ENCODE measurements at places on chromosomes 13 and 19.

GRCh38 chr13:107370015-107370785, 802.3 kb upstream of the ARGLU1 start:
- peak; percentile 15 for DNase-seq

DNA sequence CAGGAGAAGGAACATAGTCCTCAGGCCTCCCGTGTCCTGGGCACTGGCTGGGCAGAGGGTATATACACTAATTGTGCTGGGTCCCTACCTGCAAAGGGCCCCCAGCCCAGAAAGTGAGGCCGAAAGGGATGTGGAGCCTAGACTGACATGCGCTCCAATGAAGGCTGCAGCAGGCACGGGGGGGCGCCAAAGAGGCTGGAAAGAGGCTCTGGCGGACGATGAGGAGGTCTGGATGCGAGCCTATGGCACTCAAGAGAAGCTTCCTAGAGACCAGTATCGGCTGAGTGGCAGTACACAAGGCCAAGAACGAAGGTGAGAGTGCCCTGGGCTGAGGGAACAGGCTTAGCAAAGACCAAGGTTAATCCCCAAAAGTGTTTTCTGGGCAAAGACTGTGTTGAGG, 16.6 kb downstream of the VRK3 start:
- no peak for DNase-seq

DNA sequence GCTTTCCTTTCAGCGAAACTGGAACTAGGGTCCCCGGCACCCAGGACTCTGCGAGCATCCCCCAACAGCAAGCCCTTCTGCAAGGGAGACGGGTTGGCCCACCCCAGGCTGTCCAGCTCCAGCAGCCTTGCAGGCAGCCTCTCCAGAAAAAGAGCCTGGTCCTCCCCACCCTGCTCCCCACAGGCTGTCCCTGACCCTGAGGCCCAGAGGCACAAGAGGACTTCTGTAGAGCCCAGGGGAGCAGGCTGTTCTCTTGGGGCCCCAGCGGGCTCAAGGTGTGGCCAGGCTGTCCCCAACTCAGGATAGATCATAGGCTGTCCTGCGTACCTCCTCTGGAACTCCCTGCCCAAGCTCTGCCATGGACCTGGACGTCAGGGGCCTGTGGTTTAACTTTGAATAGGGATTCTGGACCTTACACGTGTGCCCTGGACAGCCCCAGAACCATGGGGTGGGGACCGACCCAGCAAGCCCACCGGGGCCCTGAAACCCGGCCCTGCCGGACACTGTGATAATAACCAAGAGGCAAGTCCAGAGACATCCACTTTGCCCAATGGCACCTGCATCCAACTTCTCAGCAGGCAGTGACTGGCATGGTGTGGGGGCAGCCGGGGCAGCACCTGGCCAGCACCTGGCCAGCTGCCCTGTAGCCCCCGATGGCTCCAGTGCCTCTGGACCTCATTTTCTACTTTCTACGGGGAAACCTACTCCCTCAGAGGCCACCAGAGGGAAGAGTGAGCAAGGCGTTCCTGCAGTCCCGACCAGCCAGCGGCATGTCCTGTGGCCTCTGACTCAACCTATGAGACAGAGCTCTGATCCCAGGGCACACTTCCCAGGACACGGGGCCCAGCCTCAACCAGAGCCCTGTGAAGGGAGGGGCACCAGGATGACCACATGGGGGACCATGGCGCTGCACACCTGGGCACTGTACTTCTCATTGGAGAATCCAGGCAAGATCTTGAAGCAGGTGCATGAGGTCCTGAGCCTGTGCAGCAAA, 50.9 kb upstream of the TPM4 start:
- peak; percentile 32 for DNase-seq

- DNase-seq, result no peak
These were observed 165.2 kb downstream of the SHISA2 start for GRCh38 chr13:25886438-25887214.

- no peak for DNase-seq
These were observed 210.9 kb downstream of the GPC5 start for GRCh38 chr13:91609353-91609752.

DNA sequence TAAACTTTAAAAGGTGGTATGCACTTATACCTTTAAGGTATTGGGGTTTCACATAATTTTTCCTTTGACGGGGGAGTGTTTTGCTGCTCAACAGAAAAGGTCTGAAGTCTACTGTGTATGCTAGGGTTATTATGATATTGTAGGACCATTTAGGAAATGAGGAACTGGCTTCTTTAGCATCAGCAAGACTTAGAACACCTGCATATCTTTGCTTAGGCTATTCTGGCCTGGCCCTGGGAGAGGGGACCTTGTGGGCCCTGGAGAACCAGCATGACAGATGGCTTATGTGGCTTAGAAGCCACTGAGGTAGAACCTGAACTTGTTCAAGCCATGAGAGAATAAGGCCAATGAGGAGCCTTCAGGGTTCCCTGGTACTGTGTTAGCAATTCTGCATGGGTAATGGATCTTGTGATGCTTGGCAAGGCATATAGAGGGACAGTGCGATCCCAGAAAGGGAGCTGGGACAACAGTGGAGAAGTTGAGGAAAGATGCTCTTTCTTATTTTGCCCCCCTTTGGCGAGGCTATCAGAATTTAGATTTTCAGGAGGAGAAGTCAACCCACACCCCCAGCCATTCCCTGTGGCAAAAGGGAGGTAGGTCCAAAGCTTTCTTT, 4.3 kb downstream of the RGCC start:
- DNase-seq, result no peak

GRCh38 chr13:24618011-24618955, 61.9 kb upstream of the ATP12A start:
- no peak for DNase-seq

- DNase-seq, result no peak
These were observed 44.8 kb upstream of the SERTM1 start for GRCh38 chr13:36629057-36629385.

GRCh38 chr13:44111701-44112100, 232.0 kb downstream of the LACC1 start:
- DNase-seq, result no peak

DNA sequence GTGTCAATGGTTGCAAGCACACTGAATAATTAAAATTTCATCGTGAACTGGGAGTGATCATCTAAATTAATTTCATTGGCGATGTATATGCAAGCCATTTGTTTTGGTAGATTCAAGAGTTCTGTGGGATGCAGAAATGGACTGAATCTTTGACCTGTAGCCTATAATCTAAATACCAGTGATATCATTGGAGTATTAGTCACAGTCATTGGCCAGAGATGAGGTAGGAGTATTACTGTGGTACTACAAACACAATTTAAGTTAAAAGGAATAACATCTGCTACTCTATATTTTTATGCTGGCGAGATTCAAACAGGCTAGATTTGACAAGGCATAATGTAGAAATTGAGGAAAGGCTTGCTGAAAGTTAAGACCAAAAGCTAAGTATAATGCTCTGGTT, 14.0 kb downstream of the FRY start:
- no peak for DNase-seq

DNA sequence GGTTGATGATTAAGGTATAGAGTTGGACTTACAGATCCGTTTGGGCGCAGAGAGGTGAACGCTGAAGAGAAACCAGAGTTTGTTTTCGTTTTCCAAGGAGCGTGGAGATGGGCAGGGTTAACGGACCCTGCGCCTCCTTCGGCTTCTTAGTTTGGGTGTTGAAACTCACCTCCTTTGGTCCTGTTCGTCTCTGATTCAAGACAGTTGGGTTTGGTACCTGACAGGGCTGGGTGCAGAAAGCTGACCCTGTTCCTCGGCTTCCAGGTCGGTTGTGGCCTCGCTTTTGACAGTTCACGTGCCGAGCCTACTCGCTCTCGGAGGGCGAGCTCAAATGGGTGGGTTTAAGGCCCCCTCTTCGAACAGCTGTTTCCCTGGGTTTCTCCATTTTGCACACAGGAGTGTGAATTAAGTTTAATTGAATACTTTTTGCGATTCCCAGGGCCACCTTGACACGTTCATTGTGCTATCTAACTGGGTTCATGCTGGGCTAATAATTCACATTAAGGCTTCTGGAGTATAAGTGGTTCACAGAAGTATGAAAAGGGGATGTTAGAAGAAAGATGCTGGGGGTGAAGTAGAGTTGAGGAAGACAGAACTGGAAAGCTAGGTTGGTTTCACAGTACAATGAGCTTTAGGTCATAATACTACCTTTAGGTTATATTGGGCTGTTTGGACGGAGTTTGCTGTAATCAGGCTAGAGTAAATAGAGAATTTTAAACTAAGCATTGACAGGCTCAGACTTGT, 638 bp downstream of the USPL1 start:
- no peak for DNase-seq

GRCh38 chr13:23372264-23372906, 61.1 kb downstream of the SACS start:
- DNase-seq, result no peak

- no peak for DNase-seq
These were observed at the start of gene ERICH6B for GRCh38 chr13:45615501-45616101. TSS of gene ERICH6B (minus strand) at chr13:45615739. CDS start at chr13:45597005, 18,734 bp downstream.

GRCh38 chr13:70457474-70457873, 349.2 kb upstream of the KLHL1 start:
- DNase-seq, result no peak

DNA sequence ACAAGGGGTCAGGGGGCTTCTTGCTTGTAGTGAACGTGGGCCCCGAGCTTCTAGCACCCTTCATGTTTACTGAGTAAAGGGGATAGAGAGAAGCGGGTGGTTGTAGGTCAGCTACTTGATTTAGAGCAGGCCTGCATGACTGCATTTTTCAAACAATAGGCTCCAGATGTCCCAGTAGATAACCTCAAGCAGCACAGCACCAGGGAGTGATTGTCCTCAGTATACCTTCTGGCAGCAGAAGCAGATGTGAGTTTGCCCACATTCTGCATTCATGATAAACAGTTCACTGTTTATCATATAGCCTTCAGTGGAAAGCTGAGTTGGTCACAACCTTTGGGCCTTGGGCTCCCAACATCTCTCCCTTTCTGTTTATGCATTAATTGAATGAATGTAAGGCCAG, 4.8 kb downstream of the ZNF439 start:
- DNase-seq, result no peak

GRCh38 chr13:60331249-60332012, 65.6 kb upstream of the TDRD3 start:
- DNase-seq, result no peak

DNA sequence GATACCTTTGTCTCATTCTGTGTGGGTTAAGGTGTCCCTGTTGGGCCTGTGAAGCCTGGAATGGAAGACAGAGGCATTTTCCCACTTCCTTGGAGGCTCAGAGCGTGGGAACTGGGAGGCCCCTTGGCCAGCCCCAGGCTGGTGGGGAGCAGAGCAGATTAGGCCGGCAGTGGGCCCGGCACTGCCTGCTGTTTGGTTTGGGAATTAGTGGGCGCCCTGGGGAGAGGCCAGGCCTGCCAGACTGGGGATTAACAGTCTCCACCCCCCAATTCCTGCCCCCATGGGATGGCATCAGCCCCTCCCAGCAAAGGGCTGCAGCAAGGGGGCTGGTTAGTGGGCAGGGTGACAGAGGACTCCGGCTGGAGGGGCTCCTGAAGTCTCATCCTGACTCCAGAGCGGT, 3.1 kb upstream of the BEST2 start:
- DNase-seq, result no peak

DNA sequence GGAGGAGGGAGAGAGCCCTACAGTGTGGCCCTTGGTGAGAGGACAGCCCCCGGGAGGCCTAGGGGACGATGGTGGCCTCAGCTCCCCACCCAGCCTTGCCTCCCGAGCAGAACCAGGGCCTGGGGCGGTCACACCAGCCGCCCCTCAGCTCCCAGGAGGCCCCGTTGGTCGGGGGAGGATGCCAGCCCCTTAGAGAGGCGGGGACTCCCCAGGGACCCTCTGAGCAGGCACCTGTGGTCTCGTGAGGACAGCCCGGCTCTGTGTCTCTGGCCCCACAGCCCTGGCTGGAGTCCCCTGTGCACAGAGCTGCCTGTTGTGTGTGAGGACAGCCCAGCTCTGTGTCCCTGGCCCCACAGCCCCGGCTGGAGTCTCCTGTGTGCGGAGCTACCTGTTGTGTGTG, 158.8 kb downstream of the KDM4B start:
- DNase-seq, result no peak

DNA sequence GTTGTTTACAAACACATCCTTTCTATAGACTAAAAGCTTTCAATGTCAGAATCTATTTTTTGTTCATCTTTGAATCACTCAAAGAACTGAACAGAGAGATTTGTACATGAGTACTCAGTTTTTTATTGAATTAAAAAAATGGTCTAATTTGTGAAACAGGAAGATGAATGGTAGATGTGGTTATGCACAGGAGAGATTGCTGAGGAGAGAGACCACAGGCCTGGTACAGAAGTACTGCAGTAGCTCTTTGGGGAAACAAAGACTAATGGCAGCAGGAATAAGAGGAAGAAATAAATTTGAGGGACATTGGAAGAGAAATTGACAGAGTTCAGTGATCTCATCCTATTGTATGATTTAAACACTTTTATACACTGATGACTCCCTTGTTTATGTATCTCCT, 222.0 kb upstream of the ARGLU1 start:
- no peak for DNase-seq

DNA sequence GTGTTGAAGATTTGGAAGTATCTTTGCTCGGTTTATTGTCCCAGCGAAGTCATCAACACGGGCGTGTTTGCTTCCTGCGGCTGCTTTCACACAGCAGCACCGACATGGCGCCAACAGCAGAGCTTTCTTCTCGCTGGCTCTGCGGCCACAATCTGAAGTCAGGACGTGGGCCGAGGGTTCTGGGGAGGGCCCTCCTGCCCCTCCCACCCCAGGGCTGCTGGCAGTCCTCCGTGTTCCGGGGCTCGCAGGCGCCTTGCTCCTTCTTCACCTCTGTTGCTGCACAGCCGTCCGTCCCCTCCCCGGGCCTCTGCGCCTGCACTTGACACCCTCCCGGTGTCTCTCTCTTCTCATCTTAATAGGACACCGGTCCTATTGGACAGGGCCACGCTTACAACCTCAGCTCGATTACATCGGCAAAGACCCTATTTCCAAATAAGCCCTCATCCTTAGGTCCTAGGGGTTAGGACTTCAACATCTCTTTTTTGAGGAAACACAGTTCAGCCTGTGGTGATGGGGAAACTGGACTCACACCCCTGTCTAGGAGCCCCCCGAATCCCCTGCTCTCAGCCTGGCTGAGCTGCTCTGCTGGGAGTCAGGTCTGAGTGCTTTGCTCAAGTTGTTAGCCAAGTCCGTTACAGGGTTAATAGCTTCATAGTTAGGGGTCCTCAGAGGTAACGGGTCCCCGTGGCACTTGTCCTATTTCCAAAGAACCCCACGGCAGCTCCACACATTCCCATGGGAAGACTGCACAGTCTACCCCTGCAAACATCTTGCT, 2.7 kb upstream of the TEX29 start:
- DNase-seq, result no peak

DNA sequence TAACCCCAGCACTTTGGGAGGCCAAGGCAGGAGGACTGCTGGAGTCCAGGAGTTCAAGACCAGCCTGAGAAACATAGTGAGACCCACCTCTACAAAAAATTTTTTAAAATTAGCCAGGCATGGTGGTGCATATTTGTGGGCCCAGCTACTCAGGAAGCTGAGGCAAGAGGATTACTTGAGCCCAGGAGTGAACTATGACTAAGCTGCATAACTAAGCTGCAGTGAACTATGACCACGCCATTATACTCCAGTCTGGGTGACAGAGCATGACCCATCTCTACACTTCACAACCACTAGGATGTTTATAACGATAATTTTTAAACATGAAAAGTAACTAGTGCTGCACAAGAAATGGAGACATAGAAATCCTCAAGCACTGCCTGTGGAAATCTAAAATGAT, 352.7 kb upstream of the SGCG start:
- no peak for DNase-seq

Data from GM04503 (cell line).